ENCODE measurements at places on chromosomes 12 and 14. TPM values are rescaled to one million over a fixed set of nuclear protein-coding genes. Genes with fewer than 3 reads are reported as not detected.

DNA sequence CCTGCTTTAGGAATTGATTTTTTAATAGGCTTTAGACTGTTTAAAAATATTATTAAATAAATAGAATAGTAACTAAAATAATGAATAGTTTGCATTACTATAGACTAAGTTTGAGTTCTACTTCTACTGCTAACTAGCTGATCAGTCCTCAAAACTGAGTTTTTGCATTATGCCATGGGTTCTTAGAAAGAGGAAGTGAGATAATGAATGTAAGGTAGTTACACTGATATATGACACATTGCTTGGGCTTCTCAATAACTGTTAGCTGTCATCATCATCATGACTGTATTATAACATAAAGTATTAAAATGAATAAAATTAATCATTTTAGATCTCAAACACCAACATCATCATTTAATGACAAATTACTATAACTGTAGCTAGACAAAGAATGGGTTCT is 949.7 kb downstream of the TRHDE start:
- DNase-seq, result no peak
- no peaks in the 10 kb centered on the region for H3K4me1 ChIP-seq
- no peak overlapping the region for H3K27ac ChIP-seq
- no peaks in the 10 kb centered on the region for H3K27me3 ChIP-seq
- no peak overlapping the region for H3K4me3 ChIP-seq
- no peaks in the 10 kb centered on the region for H3K36me3 ChIP-seq

GRCh38 chr14:72745991-72746980 is 147.6 kb downstream of the DPF3 start:
- peak overlapping the region; percentile 88 for H3K27ac ChIP-seq
- no peaks in the 10 kb centered on the region for H3K27me3 ChIP-seq
- H3K4me1 ChIP-seq, result peaks cover 23% of the 10 kb centered on the region
- no peak overlapping the region for H3K4me3 ChIP-seq
- H3K36me3 ChIP-seq, result no peaks in the 10 kb centered on the region

DNA sequence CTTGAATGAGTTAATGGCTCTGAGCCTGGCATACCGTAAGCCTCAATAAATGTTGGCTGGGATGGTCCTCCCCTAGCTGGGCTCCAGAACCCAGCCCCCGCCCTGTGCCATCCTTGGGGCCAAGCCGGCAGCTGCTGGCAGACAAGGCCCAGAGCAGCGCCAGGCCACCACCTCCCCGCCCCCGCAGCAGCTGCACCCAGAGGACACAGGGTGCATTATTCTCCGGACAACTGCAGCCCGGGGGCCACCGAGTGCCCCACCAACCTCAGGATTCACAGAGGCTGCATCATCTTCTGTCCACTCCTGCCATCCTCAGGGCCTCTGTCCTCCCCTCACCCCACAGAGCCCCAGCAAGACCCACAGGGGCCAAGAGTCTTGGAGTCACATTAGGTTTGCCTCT is 92.7 kb downstream of the NCOR2 start:
- H3K27me3 ChIP-seq, result no peaks in the 10 kb centered on the region
- H3K4me3 ChIP-seq, result no peak overlapping the region
- H3K27ac ChIP-seq, result no peak overlapping the region
- no peak for DNase-seq
- no peaks in the 10 kb centered on the region for H3K4me1 ChIP-seq

DNA sequence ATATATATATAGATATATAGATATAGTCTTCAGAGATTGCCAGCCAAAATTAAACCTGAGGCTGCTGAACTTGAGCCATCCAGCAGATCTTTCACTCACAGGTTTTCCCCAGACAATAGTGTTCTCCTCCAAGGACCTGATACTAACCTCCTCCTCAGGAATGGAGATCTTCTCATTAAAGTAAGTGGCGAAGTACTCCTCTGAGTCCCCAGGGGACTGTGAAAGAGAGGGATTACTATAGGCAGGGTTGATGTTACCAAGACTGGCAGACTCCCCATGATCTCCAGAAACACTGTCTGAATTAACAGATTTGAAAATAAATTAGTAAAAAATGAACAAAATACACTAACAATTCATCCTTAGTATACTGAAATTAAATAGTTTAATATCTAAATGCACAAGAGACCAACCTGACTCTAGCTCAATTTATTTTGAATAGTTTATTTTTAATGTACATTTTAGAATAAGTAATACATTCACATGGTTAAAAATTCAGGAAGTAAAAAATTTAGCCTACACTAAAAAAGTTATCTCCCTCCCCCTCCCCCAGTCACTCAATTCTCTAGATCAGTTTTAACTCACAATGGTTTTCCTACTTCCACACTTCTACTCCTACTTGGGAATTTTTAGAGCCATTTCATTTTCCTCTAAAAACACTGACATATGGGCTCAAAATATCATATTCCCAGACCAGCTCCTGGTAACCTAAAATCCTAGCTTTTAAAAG is 17.7 kb downstream of the SLC11A2 start:
- DNase-seq, result no peak
- H3K4me3 ChIP-seq, result no peak overlapping the region
- no peaks in the 10 kb centered on the region for H3K4me1 ChIP-seq
- no peaks in the 10 kb centered on the region for H3K27me3 ChIP-seq
- H3K36me3 ChIP-seq, result peaks cover 5% of the 10 kb centered on the region
- H3K27ac ChIP-seq, result no peak overlapping the region

DNA sequence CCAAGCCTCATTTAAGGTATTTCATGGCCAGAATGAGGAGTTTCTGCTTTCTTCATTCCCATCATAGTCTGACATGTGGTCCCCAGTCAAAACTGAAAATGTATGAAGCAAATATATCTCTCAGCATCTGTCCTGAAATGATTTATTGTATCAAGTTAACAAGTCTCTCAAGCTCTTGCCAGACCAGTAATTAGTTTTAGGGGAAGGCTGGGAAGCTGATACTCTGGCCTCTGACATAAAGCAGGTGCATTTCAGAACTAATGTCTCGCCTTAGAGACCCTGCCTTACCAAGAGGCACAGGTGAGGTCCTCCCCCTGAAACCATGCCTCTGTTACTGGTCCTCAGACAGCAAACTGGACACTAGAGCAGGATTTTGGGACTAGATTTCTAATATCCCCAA is 266.5 kb downstream of the SLC15A4 start:
- DNase-seq, result no peak
- no peak overlapping the region for H3K4me3 ChIP-seq
- H3K4me1 ChIP-seq, result no peaks in the 10 kb centered on the region
- H3K27ac ChIP-seq, result no peak overlapping the region
- no peaks in the 10 kb centered on the region for H3K36me3 ChIP-seq
- H3K27me3 ChIP-seq, result no peaks in the 10 kb centered on the region

- no peak overlapping the region for H3K4me3 ChIP-seq
- H3K27ac ChIP-seq, result no peak overlapping the region
- no peak for DNase-seq
These were observed 31.8 kb downstream of the MAX start for GRCh38 chr14:65070471-65070976.

DNA sequence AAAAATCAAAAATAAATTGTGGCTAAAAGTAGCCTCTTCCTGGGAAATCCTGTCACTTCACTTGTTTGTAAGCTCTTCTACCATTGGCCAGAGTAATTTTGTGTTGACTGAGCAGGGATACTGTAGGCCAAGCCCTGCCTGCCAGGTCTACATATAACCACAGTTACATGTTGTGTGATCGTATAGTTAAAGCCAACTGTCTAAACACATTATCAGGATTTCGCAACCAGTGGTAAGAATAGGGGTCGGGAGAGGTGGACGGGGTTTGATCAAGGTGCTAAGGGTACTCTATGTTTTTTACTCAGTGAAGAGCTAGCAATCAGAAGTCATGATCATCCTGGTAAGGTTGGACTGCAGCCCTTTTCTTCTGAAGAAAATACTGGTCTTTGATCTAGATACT is 13.4 kb downstream of the ANKRD13A start:
- H3K36me3 ChIP-seq, result peaks cover 22% of the 10 kb centered on the region
- H3K27ac ChIP-seq, result no peak overlapping the region
- no peak overlapping the region for H3K4me3 ChIP-seq
- no peak for DNase-seq

DNA sequence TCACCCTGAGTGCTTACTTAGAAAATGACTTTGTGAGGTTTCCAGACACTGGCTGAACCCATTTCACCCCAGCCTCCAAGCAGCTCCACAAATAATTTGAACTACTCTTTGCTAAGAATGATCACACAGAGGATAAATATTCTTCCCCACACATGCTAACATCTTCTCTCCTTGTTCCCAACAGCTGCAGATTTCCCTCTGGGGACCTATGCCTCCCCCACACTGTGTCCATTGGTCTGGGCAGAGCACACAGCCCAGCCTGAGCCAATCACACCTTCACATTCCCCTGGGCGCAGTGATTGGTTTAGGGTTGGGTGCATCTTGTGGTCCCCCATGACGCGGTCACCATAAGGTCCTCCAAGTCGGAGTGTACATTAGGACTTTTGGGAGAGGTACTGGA is 6.9 kb downstream of the SDR9C7 start:
- H3K4me3 ChIP-seq, result no peak overlapping the region
- no peaks in the 10 kb centered on the region for H3K4me1 ChIP-seq
- peaks cover 8% of the 10 kb centered on the region for H3K27me3 ChIP-seq
- DNase-seq, result no peak

- H3K27ac ChIP-seq, result no peak overlapping the region
- H3K27me3 ChIP-seq, result peaks cover 91% of the 10 kb centered on the region
- H3K4me3 ChIP-seq, result no peak overlapping the region
- no peaks in the 10 kb centered on the region for H3K36me3 ChIP-seq
These were observed 2.0 kb upstream of the ALX1 start for GRCh38 chr12:85277900-85278597.

DNA sequence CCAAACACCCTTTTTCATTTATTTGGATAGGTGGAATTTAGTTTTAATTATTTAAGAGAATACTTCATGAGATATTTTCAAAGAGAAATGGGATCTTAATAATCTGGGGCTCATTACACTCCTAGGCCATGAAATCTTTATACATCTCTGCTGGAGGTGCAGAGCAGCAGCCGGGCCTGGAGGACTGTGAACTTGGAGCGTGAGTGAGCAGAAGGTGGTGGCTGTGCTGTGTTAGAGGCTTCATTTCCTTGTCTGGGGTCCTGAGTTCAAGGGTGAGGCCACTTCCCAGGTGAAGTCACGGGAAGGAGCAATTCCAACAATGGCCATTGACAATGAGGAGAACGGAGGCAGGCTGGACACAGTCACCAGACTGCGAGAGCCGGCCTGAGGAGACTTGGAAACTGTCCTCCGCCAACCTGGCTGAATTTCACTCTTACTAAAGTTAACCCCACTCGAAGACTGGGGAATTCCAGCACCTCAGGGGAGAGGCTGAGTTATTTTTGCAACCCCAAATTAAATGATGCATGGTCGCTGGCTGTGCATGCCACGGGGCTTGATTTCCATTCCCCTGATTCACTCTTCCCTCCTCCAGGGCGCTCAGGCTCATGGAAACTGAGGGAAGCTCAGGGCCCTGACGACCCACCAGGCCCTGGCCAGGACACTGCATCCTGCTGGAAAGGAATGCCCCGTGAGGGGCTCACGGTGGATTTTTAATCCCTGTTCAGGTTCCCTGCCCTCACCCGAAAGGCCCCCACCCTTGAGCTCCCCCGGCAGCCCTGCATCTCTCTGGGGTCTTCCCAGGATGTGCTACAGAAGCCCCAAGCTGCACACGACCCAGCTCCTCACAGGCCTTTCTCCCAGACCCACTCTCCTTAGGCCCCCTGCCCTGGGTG is 22.6 kb upstream of the TRAF3 start:
- no peaks in the 10 kb centered on the region for H3K36me3 ChIP-seq
- DNase-seq, result no peak
- no peak overlapping the region for H3K4me3 ChIP-seq
- no peaks in the 10 kb centered on the region for H3K4me1 ChIP-seq
- H3K27ac ChIP-seq, result no peak overlapping the region

DNA sequence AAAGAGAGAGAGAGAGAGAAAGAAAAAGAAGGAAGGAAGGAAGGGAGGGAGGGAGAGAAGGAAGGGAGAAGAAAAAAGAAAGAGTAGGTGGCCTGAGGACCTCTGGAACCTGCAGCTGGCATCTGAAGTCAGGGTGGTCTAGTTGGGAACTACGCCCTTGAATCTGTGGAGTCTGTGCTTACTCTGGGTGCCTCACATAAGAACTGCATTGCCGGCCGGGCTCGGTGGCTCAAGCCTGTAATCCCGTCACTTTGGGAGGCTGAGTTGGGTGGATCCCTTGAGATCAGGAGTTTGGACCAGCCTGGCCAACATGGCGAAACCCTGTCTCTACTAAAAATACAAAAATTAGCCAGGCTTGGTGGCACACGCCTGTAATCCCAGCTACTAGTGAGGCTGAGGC is 10.0 kb upstream of the NRDE2 start:
- no peaks in the 10 kb centered on the region for H3K4me1 ChIP-seq
- H3K4me3 ChIP-seq, result no peak overlapping the region
- H3K36me3 ChIP-seq, result no peaks in the 10 kb centered on the region
- H3K27ac ChIP-seq, result no peak overlapping the region
- peaks cover 17% of the 10 kb centered on the region for H3K27me3 ChIP-seq
- no peak for DNase-seq

DNA sequence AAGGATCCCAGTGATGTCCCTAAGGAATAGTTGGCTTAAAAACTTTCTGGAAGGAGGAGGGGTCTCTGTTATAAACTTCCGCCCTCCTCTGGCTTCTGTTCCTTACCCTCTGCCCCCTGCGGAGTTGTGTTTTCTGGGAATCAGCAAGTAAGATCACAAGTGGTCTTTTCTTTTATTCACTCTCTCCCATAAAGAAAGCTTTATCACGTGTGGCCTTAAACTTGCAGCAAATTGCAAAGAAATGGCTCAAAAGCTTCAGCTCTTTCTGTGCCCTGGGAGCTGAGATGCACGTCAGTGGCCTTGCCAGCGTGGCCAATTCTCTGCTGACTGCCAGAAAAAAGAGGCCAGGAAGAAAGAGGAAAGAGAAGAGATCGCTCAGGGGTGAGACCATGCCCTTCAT is at the start of gene SLCO1C1:
TSS of gene SLCO1C1 (plus strand) at position 101 of the 400 bp plus-strand sequence. CDS start 4,245 bp downstream, outside the sequence.
- no peaks in the 10 kb centered on the region for H3K4me1 ChIP-seq
- H3K27ac ChIP-seq, result no peak within 1 kb of the TSS
- no peaks in the 10 kb centered on the region for H3K36me3 ChIP-seq
- H3K4me3 ChIP-seq, result no peak within 1 kb of the TSS
- no peaks in the 10 kb centered on the region for H3K27me3 ChIP-seq

GRCh38 chr14:34837801-34838322 is 37.3 kb downstream of the BAZ1A start:
- peaks cover 4% of the 10 kb centered on the region for H3K4me1 ChIP-seq
- H3K36me3 ChIP-seq, result peaks cover 2% of the 10 kb centered on the region
- H3K27ac ChIP-seq, result no peak overlapping the region
- no peaks in the 10 kb centered on the region for H3K27me3 ChIP-seq
- DNase-seq, result no peak
- H3K4me3 ChIP-seq, result no peak overlapping the region

- H3K36me3 ChIP-seq, result no peaks in the 10 kb centered on the region
- DNase-seq, result no peak
- no peak overlapping the region for H3K4me3 ChIP-seq
- H3K4me1 ChIP-seq, result no peaks in the 10 kb centered on the region
- H3K27ac ChIP-seq, result no peak overlapping the region
These were observed 203.1 kb downstream of the ETNK1 start for GRCh38 chr12:22828066-22828465.

- no peaks in the 10 kb centered on the region for H3K27me3 ChIP-seq
- H3K4me1 ChIP-seq, result no peaks in the 10 kb centered on the region
- H3K4me3 ChIP-seq, result no peak overlapping the region
- DNase-seq, result no peak
These were observed 23.1 kb upstream of the KCNK10 start for GRCh38 chr14:88346048-88346639.

Gene TMEM116
- 7.5 TPM for total RNA-seq

Gene IAPP
- not detected for total RNA-seq

Gene RND1
- 2.2 TPM for total RNA-seq

Gene RNASE12
- not detected for total RNA-seq

Gene PTPRB
- total RNA-seq, result 2.5 TPM

Gene AHNAK2
- 34.3 TPM for total RNA-seq

Gene PAX9
- 1.9 TPM for total RNA-seq

Gene NKX2-1
- not detected for total RNA-seq

Gene VWF
- 0.23 TPM for total RNA-seq

Gene MARK3
- total RNA-seq, result 124 TPM

Gene TAS2R43
- 0.52 TPM for total RNA-seq

Gene GLT1D1
- 0.16 TPM for total RNA-seq

Gene TMEM30B
- not detected for total RNA-seq

Gene KCNMB4
- 8.3 TPM for total RNA-seq
